ENCODE measurements at places on chromosomes 12 and 14. TPM values are rescaled to one million over a fixed set of nuclear protein-coding genes. Genes with fewer than 3 reads are reported as not detected.

DNA sequence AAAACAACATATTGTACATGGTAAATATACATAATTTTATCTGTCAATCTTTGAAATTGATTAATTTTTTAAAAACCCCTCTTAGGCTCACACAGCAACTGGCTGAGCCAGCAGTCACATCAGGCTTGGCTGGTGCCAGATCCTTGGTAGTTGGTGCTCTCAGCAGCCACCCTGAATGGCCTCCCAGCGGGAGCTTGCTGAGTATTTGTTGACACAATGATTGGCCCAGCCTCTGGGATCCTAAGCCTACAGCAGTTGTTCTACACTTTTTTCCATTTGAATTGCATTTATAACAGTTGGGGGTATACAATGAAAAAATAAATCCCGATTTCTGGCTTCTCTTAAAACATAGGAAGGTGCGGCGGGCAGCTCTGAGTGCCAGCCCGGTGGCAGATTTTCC lies 11.1 kb downstream of the PRKAB1 start:
- no peak for DNase-seq
- H3K27ac ChIP-seq, result no peak overlapping the region
- H3K4me1 ChIP-seq, result peaks cover 24% of the 10 kb centered on the region
- no peaks in the 10 kb centered on the region for H3K27me3 ChIP-seq
- no peak overlapping the region for H3K4me3 ChIP-seq

DNA sequence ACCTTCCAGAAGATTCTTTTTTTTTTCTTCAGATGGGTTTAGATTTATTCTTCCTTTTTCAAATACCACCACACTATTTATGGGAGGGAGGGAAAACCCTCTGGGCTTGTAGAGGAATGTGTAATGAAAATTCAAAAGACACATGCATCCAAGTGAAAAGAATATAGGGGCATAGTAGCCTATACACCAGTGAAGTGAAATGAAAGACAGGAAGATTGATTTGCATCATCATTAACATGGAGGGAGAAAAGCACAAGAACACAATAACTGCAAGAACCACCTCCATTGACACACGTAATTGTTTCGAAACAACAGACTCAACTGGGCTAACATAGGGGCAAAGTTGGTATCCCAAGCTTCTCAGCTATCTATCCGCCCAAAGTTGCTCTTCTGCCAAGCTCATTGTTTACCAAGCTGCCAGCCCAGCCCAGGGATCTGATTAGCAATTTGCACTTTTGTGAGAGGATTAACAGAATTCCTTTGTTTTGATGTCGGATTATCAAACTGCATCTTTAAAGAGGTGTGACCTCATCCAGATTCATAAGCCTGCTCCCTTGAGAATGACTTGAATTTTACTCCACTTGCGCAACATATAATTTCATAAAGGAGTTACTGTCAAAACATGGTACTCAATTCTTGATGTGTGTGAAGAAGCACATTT lies 430.5 kb upstream of the SOX5 start:
- H3K4me1 ChIP-seq, result peaks cover 17% of the 10 kb centered on the region
- H3K36me3 ChIP-seq, result no peaks in the 10 kb centered on the region
- H3K27me3 ChIP-seq, result no peaks in the 10 kb centered on the region
- no peak overlapping the region for H3K4me3 ChIP-seq
- DNase-seq, result no peak
- no peak overlapping the region for H3K27ac ChIP-seq

DNA sequence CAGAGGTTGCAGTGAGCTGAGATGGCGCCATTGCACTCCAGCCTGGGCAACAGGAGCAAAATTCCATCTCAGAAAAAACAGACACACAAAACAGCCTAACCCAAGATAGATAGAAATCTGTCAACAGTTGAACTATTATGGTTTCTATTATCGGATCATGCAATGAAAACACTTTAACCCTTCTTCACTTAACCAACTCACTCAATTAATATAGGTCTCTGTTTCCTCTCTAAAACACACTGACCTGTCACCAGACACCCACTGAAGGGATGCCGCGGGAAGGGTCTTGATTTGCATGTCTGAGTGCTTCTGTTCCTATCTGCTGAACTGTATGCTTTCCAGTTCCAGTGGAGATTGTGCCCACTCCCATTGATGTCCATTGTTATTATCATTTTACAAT lies 38.0 kb upstream of the NUDT4 start:
- no peaks in the 10 kb centered on the region for H3K4me1 ChIP-seq
- H3K36me3 ChIP-seq, result no peaks in the 10 kb centered on the region
- DNase-seq, result no peak
- H3K27ac ChIP-seq, result no peak overlapping the region

GRCh38 chr12:84222841-84223240 lies 689.8 kb downstream of the SLC6A15 start:
- no peaks in the 10 kb centered on the region for H3K4me1 ChIP-seq
- DNase-seq, result no peak
- no peaks in the 10 kb centered on the region for H3K36me3 ChIP-seq
- no peak overlapping the region for H3K4me3 ChIP-seq
- H3K27me3 ChIP-seq, result no peaks in the 10 kb centered on the region
- H3K27ac ChIP-seq, result no peak overlapping the region

The GPR84 gene
- total RNA-seq, result not detected

GRCh38 chr12:55743406-55744339 lies 751 bp downstream of the GDF11 start:
- DNase-seq, result no peak
- H3K27me3 ChIP-seq, result no peaks in the 10 kb centered on the region
- peaks cover 23% of the 10 kb centered on the region for H3K4me1 ChIP-seq
- peak overlapping the region; percentile 60 for H3K4me3 ChIP-seq
- H3K36me3 ChIP-seq, result no peaks in the 10 kb centered on the region
- peak overlapping the region; percentile 80 for H3K27ac ChIP-seq
